ENCODE measurements at places on chromosomes 6 and 20.

DNA sequence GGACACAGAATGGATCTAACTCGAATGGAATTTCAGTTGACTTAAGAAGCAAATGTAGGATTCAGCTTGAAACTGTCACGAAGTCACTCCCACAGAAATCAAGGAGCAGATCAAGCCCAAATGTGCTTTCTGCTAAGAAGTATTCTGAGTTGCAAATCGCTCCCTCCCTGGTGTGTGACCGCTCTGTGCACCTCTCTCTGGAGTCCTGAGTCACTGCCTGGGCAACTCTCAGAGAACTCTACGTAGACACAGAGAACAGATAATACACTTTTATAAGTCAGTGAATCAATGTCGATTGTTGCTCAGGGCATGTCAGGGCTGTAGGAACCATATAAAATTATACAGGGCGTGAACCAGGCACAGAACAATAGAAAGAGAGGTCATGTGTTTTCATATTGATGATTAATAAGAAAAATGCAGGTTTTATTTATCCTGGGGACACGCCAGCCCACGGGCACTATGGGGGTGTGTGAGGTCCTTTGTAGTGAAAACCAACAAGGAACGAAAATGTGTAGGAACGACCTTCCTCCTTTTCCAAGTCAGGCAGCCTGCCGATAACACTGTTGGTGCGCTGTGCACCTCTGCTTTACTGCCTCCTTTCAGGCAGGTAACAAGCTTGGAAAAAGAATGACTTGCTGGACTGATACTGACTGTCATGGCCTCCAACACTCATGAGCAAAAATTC is 248.1 kb upstream of the FOXQ1 start:
- DNase-seq = no peak

GRCh38 chr6:47126647-47127391 is 84.7 kb upstream of the ADGRF1 start:
- no peak for DNase-seq

- no peak for DNase-seq
Measured at GRCh38 chr6:16244446-16244845, 6.1 kb downstream of the GMPR start.

GRCh38 chr20:57332105-57333089 is 2.8 kb downstream of the SPO11 start:
- no peak for DNase-seq

- DNase-seq = no peak
Measured at GRCh38 chr6:165676435-165677068, 13.5 kb upstream of the PDE10A start.

- peak; percentile 88 for DNase-seq
Measured at GRCh38 chr20:37990571-37991151, 42.6 kb downstream of the TTI1 start.

GRCh38 chr6:34569361-34569973 is 13.3 kb upstream of the SPDEF start:
- no peak for DNase-seq

GRCh38 chr6:111805511-111806164 is 67.6 kb downstream of the FYN start:
- DNase-seq = peak; percentile 29

DNA sequence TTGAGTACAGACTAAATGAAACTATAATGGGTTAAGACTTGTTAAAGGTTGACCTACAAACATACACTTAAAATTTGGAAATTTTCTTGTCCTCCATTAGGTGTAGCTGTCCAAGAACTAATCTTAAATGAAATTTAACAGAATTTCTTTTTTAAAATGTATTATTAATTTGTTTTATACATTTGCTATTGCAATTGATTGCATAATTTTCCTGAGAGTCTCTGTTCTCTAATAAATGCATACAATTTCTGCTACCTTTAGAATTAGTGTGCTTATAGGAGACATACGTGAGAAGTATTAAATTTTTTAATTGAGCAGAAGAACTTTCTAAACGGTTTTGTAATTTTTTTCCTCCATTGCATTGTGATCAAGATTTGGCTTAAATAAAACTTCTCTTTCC is 1.5 kb downstream of the FAM135A start:
- no peak for DNase-seq

- peak; percentile 81 for DNase-seq
Measured at GRCh38 chr6:108896111-108896661, 48.0 kb downstream of the ARMC2 start.

- no peak for DNase-seq
Measured at GRCh38 chr6:139436200-139436956, 61.9 kb upstream of the CITED2 start.

- no peak for DNase-seq
Measured at GRCh38 chr6:45884336-45884735, 131.3 kb downstream of the CLIC5 start.

GRCh38 chr6:24306038-24306437 is 51.8 kb downstream of the DCDC2 start:
- DNase-seq = no peak

- no peak for DNase-seq
Measured at GRCh38 chr6:39378175-39378959, 55.9 kb upstream of the KCNK16 start.

- DNase-seq = no peak
Measured at GRCh38 chr6:44327096-44327495, 13.9 kb upstream of the AARS2 start.
